Stimulated activated naive CD8-positive, alpha-beta T cell treated with anti-CD3 and anti-CD28 coated beads, Interleukin-15, Interleukin-2, amounts not matched to agents 100 U/mL and 50 U/mL, for 24 hours (primary cell): ENCODE measurements at places on chromosomes 5 and 9.
A peak's percentile ranks its signal among the peaks of the same experiment; 100 is the strongest.

- no peak for DNase-seq
These were observed 59.4 kb upstream of the BASP1 start for GRCh38 chr5:17157916-17158529.

DNA sequence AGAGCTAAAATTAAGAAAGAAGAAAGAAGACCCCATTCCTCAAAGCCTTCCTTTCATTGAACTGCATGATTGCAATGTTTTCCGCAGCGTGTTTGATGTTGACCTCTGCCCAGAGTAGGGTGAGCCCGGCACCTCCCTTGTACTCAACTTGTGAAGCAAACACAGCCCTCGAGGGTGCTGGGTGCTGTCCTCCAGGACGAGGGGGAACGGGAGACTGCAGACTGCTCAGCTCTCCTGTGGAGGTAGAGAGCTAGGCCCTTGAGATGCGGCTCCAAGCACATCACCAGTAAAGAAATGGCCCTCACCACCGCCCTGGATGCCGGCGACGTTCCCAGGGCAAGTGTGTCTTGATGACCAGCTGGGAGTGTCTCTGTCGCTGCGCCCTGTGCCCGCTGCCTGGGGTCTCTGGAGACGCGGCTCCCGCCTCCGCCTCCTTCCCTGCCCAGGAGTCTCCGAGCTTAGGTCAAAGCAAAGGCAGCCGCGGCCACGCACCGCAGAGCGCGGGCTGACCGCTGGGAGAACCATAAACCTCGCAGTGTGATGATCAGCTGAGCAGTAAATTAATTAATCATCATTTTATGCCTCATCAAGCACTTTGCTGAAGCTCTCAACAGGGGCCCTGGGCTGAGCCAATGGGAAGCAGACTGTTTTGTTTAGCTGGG, 108.7 kb downstream of the IRX2 start:
- DNase-seq, result no peak

DNA sequence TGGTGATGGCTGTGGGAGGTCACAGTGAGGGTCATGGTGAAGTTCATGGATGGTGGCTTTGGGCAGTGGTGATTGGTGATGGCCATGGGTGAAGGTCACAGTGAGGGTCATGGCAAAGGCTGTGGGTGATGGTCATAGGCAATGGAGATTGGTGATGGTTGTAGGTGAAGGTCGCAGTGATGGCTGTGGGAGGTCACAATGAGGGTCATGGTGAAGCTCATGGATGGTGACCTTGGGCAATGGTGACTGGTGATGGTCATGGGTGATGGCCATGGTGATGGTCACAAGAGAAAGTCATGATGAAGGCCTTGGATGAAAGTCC, 115.6 kb upstream of the IRX4 start:
- no peak for DNase-seq

DNA sequence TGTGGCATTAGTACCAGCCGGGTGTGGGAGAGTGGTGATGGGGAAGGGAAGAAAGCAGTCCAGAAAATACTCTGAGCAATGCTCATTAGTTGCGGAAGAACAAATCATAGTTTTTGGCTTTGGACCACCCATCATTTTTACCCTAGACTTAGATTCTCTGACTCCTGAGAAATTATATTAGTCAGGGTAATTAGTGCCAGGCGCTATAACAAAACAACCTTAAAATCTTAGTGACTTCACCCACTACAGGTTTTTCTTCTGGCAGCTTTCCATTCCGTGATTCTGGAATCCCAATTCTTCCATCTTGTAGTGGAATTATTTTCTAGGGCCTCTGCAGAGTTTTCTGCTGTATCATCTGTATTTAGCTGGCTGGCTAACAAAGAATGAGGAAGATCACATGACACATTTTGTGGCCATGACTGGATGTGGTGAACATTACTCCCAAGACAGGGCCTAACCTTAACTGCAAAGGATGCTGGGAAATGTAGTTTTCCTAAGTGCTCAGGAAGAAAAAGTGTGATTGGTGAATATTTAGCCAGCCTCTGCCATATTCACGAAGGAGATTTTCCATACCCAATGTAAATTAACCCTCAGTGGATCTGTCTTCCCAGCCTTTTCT, 373.0 kb upstream of the MEF2C start:
- DNase-seq, result no peak

DNA sequence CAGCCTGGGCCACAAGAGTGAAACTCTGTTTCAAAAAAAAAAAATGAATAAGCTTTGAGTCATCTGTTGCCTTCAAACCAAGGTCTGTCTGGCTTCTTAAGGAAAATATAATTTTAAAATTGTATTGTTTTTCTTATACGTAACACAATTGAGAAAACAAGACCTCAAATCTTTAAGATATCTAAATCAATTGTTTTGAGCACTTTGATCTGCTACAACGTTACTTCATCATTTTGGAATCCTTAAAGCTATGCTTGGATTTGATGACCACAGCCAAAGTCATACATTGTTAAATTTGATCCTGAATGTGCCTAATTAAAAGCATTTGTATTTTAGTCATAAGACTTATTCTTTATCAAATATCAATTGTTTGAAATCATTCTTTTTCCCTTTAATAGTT, 37.7 kb upstream of the VCAN start:
- no peak for DNase-seq

DNA sequence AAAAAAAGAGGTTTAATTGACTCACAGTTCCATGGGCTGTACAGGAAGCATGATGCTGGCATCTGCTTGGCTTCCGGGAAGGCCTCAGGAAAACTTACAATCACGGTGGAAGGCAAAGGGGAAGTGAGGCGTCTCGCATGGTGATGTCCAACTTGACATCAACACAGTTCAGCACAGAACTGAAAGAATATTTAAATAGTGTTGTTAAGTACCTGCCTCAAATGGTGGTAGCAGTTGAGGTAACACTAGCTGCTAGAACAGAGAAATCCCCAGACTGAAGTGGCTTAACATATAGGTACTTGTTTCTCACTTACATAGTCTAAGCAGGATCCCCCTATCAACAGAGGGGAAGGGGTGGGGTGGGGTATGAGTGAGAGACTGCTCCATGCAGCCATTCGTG, 141.6 kb downstream of the DROSHA start:
- DNase-seq, result no peak

GRCh38 chr5:129125819-129126218, 31.3 kb downstream of the ISOC1 start:
- no peak for DNase-seq

DNA sequence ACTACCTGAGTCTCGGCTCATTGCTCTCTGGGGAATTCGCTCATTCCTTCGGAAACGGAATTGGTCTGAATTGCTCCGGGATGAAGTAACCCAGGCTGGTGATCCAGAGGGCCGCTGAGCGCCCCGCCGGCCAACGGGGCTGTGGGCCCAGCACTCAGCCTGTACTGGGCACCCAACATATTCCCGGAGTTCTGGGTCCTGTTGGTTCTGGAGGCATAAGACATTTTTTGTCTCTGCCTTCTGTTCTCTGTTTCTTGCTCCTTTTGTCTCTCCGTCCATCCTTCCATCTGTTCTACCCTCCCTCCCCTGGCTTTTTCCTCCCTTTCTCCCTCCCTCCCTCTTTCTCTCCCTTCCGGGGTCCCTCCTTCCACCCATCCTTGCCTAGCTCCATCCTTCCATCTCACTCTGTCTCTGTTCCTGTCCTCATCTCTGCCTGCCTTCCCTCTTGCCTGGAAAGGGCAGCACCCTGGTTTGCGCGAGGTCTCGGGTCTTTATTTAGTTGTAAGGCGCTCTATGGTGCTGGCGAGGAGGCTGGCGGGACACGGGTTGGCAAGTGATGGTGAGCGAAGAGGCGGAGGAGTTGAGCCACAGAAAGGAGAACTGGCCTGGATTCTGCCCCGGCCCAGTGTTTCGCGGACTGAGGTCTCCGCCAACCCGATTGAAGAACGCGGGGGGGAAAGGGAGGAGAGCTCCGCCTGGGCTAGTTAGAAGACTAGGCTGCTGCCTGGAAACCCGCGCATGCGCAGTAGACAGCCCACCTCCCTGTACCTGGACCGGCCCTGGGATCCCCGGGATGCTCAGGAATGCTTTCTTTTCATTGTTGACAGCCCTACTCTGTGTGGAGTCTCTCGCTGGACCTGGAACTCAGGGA, 1468.0 kb downstream of the FOXD4L5 start:
- peak; percentile 81 for DNase-seq
